ENCODE measurements at places on chromosomes 3 and 15.

DNA sequence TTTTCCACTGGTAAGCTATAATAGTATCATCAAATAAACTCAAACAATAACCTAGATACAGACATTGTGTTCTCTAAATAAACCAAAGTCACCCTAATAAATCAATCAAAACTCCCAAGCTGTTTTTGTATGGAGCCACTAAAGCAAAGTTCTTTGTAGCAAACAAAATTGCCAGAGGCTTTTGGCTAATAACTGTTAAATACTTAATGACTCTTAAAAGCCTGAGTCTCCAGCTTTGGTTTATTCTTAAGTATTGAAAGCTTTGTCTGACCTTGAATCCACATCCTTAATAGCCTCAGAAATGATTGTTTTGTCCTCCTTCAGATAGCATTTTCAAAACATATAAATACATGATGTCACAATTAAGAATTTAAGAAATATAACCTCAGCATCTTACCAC is 725.3 kb downstream of the SI start:
- no peak for DNase-seq

- DNase-seq: peak; percentile 83
Observed at GRCh38 chr15:24772686-24773373, 97.3 kb downstream of the NPAP1 start.

- peak; percentile 84 for DNase-seq
Observed at GRCh38 chr15:78709263-78709882, 68.4 kb upstream of the CHRNB4 start.

DNA sequence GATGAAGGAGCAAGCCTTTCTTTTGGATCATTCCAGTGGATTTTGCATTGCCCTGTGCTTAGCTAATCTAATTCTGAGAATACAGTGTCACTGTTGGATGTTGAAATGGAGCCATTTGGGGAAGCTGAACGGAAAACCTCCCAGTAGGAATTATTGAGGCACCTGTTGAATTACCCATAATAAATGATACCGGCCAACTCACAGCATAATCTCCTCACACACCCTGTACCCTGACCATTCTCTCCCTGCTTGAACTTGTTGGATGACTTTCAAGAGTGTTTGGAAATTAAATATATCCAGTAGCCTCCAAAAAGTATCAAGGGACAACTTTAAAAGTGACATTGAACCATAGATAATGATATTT is 171.4 kb upstream of the HES1 start:
- no peak for DNase-seq

GRCh38 chr3:140341203-140341602 is 336.7 kb upstream of the TRIM42 start:
- DNase-seq: no peak

All from endothelial cell (in vitro differentiated cells).